Stimulated activated naive CD4-positive, alpha-beta T cell treated with Interleukin-2 at 50 U/mL for 16 hours (primary cell): ENCODE measurements at places on chromosomes 12 and 14.
A peak's percentile ranks its signal among the peaks of the same experiment; 100 is the strongest.

GRCh38 chr12:541676-542324 lies 82.1 kb downstream of the B4GALNT3 start:
- DNase-seq, result no peak

- DNase-seq, result no peak
Measured at GRCh38 chr14:31360919-31361662, 59.3 kb downstream of the HEATR5A start.

GRCh38 chr12:72179841-72180240 lies 92.3 kb upstream of the TRHDE start:
- DNase-seq, result no peak

- no peak for DNase-seq
Measured at GRCh38 chr12:20305470-20305869, 62.9 kb upstream of the PDE3A start.

GRCh38 chr14:68719634-68720384 lies 73.1 kb downstream of the ZFP36L1 start:
- no peak for DNase-seq

- DNase-seq, result no peak
Measured at GRCh38 chr12:14689996-14690395, 6.4 kb downstream of the GUCY2C start.

- DNase-seq, result no peak
Measured at GRCh38 chr12:77590306-77590705, 240.4 kb upstream of the NAV3 start.

- DNase-seq, result no peak
Measured at GRCh38 chr12:15092826-15093225, 120.0 kb downstream of the PDE6H start.

GRCh38 chr14:105474483-105475268 lies at the start of gene CRIP2:
Gene CRIP2, plus strand, starts transcription at chr14:105474821. Its CDS starts 42 bp downstream, at chr14:105474863.
- DNase-seq, result peak; percentile 21

- DNase-seq, result no peak
Measured at GRCh38 chr12:116700066-116700465, 37.8 kb downstream of the SPRING1 start.

GRCh38 chr14:95486875-95487668 lies 29.4 kb downstream of the SYNE3 start:
- no peak for DNase-seq

- no peak for DNase-seq
Measured at GRCh38 chr12:95100264-95101190, 27.1 kb upstream of the NR2C1 start.

DNA sequence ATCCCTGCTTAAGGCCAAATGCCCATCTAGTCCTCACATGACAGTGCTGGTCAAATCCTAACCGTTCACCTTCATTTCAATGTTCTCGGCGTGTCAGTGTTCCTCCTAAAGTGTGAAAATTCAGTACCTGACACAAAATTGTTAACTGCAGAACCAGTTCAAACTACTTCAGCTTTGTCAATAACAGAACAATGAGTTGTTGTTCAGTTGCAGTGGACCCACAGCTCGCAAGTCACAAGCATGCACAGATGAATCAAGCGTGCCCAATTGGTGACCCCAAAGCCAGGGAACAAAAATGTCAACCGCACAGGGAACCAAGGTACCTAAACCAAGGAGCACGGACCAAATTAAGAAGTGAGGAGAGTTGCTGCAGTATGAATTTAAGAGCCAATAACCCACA lies 23.2 kb downstream of the NRDE2 start:
- DNase-seq, result no peak

GRCh38 chr12:119195256-119195655 lies 16.5 kb downstream of the HSPB8 start:
- DNase-seq, result no peak

DNA sequence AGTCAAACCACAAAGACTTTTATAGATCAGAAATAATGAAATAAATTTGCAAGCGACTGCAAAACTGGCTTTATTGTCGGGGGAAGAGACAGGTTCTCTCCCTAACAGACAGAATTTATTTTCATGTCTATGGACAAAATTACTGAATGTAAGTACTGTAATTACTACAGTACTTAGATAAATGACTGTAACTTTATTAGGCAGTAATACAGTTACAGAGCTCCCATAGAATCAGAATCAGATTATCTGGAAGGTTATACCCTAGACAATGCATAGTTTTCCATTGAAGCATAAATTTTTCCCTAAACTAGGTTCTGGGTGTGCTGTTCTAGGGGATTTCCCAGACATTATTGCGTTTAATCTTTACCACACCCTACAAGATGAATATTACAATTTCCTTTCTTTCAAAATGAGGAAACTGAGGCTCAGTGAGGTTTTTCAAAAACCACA lies 114.2 kb downstream of the C12orf75 start:
- DNase-seq, result no peak

DNA sequence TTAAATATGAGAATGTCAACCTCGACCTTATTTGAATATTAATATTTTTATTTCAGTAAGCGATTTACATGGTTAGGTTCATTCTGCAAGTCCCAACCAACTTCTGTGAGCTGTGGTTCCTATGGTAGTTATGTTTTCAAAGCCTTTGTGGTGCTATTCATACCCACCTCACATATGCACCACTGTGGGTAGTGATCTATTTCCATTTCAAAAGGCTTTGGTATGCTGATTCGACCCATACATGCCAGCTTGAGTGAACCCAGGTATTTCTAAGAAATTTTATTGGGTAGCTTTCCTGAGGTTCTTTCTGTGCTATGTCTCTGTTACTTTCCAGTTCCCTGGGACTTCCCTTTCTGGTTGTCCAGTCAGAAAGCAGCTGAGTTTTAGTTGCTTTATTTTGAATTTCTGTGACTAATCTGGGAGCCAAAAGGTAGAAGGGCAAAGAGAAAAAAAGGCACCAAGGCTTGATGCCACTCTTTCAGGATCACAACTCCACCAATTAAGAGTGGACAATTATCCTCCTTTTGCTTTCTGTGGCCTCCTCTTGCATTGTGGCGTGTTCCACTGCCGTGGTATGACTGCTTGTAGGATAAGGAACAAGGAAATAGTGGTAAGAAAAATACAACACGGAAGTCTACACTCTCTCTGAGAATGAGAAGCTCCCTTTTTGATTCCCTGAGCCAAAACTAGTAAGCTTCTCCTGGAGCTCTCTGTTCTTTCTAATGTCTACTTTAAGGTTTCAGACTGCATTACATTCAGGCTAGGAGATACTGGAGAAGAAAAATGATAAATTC lies 729.1 kb downstream of the NOVA1 start:
- no peak for DNase-seq

DNA sequence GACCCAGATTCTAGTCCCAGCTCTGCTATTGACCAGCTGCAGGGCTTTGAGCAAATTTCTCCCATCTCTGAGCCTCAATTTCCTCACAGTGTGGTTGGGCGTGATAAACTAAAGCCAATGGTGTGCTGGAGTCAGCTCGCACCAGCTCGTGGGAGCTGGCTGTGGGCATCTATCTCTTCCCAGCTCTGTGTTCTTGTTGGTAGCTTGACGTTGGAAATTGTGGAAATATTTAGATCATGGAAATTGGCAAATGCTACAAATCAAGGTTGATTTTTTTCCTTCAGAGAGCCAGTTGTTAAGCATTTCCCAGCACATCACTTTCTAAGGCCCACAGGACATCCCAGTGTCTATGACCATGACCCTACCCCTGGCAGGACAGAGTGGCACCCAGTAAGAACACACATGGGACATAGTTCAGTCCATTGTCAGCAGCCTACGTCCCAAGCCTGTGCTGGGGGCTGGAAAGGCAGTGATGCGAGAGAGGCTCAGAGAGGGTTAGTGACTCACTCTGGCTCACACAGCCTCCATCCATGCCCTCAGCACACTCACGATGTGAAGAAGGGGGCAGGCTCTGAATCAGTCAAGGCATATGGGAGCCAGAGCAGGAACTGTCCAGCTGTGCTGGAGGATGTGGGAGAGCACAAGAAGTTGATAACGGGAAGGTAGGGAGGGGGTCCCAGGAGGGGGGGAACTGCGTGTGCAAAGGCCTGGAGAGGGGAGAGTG lies 77.6 kb downstream of the LGMN start:
- DNase-seq, result no peak

- DNase-seq, result no peak
Measured at GRCh38 chr12:118488034-118488433, 111.7 kb downstream of the SUDS3 start.

GRCh38 chr12:54038871-54039414 lies 6.1 kb downstream of the HOXC5 start:
- no peak for DNase-seq

DNA sequence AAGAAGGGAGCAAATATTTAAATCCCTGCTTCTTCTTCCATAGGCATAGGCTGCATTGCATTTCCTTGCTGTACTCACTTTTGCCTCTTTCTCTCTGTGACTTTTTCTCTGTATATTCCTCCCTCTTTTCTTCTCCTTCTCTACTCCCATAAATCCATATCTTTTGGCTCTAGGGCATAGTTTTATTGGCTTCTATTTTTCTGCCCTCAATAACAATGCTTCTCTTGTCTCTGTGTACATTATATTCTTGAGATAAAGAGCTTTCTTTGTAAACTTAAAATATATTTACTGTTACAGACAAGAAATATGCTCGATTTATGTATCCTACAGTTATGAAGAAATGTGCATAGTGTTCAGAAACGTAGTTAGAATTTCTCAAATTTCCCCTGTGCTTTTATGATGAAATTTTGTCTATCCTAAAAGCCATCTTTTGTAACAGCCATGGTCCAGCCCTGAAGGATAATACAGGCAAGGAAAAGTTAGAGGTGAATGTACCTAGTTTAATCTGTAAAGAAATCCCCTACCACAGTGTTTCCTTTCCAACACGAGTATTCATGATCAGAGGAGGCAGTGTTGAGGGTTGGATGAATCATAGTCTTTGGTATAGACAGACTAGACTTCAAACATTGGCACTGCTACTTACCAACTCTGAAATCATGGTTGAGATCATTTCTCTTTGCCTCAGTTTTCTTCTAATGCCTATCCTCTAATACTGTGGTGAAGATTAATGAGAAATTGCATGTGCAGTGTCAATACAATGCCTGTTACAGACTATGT lies 173.3 kb upstream of the FAR2 start:
- no peak for DNase-seq

GRCh38 chr12:13208533-13209435 lies 12.3 kb downstream of the EMP1 start:
- DNase-seq, result no peak

- DNase-seq, result no peak
Measured at GRCh38 chr12:73308747-73309146, 1036.6 kb downstream of the TRHDE start.

DNA sequence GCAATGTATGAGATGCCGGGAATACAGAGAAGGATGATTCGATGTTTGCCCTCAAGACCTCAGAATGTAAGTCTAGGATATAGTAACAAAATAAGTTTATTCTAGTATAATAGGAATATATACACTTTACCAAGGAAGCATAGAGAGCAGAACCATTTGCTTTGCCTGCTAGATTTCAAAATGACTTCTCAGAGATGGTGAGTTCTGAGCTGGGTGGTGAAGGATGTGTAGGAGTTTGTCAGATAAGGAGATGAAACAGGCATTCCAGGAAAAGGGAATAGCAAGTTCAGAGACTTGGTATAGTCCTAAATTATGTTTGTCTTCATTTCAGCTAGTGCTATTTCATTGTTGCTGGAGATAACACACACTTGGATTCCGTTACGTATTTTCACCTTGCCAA lies 655.9 kb downstream of the DIO2 start:
- DNase-seq, result no peak

- DNase-seq, result no peak
Measured at GRCh38 chr12:128682548-128683275, 141.0 kb downstream of the SLC15A4 start.

DNA sequence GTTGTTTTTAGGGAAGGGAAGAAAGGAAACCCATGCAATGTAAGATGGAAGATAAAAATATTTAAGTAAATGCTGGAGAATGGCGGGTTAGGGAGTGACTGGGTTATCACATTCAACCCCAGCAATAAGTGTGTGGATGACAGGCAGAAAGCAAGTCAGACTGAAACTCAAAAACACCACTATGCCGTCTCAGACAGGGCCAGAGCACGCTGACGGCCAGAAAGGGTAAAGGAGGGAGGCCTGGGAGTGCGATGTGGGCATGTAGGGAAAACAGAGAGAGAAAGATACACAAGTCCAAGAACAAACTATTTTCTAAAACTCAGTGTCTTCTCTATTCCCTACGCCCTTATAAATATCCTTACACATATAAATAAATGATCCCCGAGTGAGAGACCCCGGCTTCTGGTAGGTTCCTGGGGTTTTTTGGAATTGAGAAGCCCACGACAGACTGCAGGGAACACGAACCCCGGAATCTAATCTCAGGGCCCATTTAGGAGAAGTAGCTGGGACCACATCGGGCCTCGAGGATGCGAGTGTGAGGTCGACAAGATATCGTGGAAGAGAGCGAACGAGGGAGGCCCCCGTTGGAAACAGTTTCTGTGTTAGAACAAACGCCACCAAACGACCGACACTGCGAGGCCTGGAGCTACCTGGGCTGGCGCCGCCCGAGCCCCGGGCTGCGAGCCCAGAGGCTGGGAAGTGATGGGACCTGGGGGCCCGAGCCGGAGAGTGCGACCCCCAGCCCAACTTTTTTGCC lies 735 bp upstream of the OTX2 start:
- no peak for DNase-seq

DNA sequence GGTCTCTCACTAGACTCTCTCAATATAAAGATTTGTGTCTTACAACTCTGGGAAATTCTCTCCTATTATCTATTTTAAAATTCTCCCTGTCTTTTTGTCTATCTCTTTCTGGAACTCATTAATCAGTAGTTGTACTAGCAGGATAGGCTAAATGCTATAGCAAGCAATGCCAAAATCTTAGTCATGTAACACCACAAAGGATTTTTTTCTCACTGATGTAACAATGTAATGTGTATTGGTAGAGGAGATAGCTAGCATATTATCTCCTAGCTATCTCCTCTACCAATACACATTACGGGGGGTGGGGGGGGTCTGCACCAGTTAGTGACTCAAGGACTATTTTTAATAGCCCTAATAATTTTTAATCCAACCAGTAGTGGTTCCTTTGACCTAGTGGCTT lies 225.4 kb downstream of the KLHL28 start:
- no peak for DNase-seq

- no peak for DNase-seq
Measured at GRCh38 chr14:68580671-68581070, 212.2 kb downstream of the ZFP36L1 start.

GRCh38 chr12:13537623-13538022 lies 341.1 kb downstream of the EMP1 start:
- DNase-seq, result no peak

GRCh38 chr12:15613981-15614380 lies 175.2 kb downstream of the EPS8 start:
- no peak for DNase-seq
